ENCODE measurements at places on chromosomes 16 and 17. TPM values are rescaled to one million over a fixed set of nuclear protein-coding genes. Genes with fewer than 3 reads are reported as not detected.

GRCh38 chr16:65967376-65967775 is 399.1 kb upstream of the CDH5 start:
- DNase-seq: peak; percentile 18
- no peaks in the 10 kb centered on the region for H3K27me3 ChIP-seq
- no peaks in the 10 kb centered on the region for H3K36me3 ChIP-seq
- H3K27ac ChIP-seq: no peak overlapping the region

- no peaks in the 10 kb centered on the region for H3K4me1 ChIP-seq
- H3K27ac ChIP-seq: no peak overlapping the region
- H3K36me3 ChIP-seq: no peaks in the 10 kb centered on the region
- no peak for DNase-seq
- H3K4me3 ChIP-seq: no peak overlapping the region
- no peaks in the 10 kb centered on the region for H3K27me3 ChIP-seq
These were observed 12.5 kb upstream of the MLYCD start for GRCh38 chr16:83886199-83886971.

- no peak overlapping the region for H3K4me3 ChIP-seq
- H3K4me1 ChIP-seq: no peaks in the 10 kb centered on the region
- H3K27me3 ChIP-seq: peaks cover 4% of the 10 kb centered on the region
- DNase-seq: no peak
These were observed 459.3 kb upstream of the MAF start for GRCh38 chr16:80059836-80060235.

- no peaks in the 10 kb centered on the region for H3K27me3 ChIP-seq
- no peak overlapping the region for H3K4me3 ChIP-seq
- DNase-seq: peak; percentile 23
- H3K27ac ChIP-seq: no peak overlapping the region
These were observed 11.3 kb upstream of the PITPNM3 start for GRCh38 chr17:6567528-6568183.

GRCh38 chr17:44568945-44569858 is 11.9 kb downstream of the FZD2 start:
- no peaks in the 10 kb centered on the region for H3K27me3 ChIP-seq
- H3K36me3 ChIP-seq: no peaks in the 10 kb centered on the region
- H3K4me3 ChIP-seq: no peak overlapping the region
- no peaks in the 10 kb centered on the region for H3K4me1 ChIP-seq
- peak; percentile 23 for DNase-seq
- no peak overlapping the region for H3K27ac ChIP-seq

DNA sequence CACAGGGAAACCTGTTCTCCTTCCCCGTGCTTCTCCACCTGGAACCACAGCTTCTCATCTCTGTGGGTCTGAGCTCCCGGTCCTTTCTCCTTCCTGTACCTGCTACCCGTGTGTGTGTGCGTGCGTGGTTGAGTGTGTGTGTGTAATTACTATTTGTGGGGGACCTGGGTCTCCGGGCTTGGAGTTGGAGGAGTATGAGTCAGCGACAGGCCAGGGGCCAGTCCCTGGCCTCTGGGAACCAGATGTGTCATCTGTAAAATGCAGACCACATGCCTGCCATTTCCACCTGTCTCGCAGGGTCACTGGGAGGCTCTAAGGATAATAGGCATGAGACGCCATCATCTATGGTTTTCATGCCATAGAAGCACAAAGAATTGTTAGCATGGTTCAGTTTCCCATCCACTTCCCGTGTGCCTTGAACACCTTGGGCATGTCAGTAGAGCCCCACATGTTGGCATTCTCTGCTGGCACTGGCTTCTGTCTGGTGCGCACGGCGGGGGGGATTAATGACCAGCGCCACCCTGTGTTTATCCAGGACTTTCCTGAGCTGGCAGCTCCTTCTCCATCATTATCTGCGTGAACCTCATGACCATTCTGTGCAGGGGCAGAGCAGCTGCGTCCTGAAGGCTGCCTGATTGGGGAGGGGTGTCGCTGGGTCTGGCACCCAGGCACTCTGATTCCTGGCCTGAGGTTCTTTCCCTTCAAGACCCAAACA is 1.5 kb downstream of the ZNF205 start:
- H3K27ac ChIP-seq: no peak overlapping the region
- H3K4me1 ChIP-seq: 0 out of 2 replicates have a peak, but pooled peaks cover 3% of the 10 kb centered on the region
- H3K36me3 ChIP-seq: no peaks in the 10 kb centered on the region
- H3K4me3 ChIP-seq: peak overlapping the region; percentile 99
- peak; percentile 46 for DNase-seq
- no peaks in the 10 kb centered on the region for H3K27me3 ChIP-seq

- peaks cover 41% of the 10 kb centered on the region for H3K4me1 ChIP-seq
- H3K4me3 ChIP-seq: no peak overlapping the region
- peak; percentile 45 for DNase-seq
- peak overlapping the region; percentile 80 for H3K27ac ChIP-seq
- no peaks in the 10 kb centered on the region for H3K27me3 ChIP-seq
These were observed 25.8 kb downstream of the YPEL2 start for GRCh38 chr17:59357219-59357697.

GRCh38 chr17:45394913-45395568 is 37.6 kb downstream of the ARHGAP27 start:
- DNase-seq: peak; percentile 89
- H3K4me3 ChIP-seq: peak overlapping the region; percentile 57
- H3K36me3 ChIP-seq: no peaks in the 10 kb centered on the region
- no peaks in the 10 kb centered on the region for H3K4me1 ChIP-seq
- H3K27ac ChIP-seq: no peak overlapping the region

DNA sequence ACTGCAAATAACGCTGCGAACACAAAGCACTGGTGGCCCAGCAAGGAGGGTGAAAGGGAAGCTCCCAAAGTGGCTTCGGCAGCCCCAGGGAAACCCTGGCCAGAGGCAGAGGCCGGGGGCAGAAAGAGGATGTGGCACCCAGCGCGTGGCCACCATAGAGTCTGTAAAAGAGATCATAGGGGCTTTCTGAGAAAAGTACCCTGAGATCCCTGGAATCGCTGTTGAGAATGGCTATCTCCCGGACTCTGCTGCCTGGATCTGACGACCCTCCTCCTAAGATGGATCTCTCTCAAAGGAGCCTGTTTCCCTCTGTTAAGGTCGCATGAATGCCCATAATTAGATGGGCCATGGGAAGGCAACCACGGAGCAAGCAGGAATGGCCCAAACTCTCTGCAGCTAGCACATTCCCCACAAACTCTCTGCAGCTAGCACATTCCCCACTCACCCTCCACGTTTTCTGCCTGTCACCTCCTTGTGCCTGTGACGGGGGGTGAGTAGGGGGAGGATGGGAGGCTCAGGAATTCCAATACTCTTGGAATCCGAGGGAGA is 364.4 kb downstream of the XYLT1 start:
- H3K27ac ChIP-seq: no peak overlapping the region
- no peak for DNase-seq
- H3K27me3 ChIP-seq: no peaks in the 10 kb centered on the region
- H3K4me3 ChIP-seq: no peak overlapping the region

- H3K4me3 ChIP-seq: no peak overlapping the region
- H3K4me1 ChIP-seq: no peaks in the 10 kb centered on the region
- no peak for DNase-seq
- no peaks in the 10 kb centered on the region for H3K36me3 ChIP-seq
These were observed 106.5 kb downstream of the UTP18 start for GRCh38 chr17:51366866-51367265.

DNA sequence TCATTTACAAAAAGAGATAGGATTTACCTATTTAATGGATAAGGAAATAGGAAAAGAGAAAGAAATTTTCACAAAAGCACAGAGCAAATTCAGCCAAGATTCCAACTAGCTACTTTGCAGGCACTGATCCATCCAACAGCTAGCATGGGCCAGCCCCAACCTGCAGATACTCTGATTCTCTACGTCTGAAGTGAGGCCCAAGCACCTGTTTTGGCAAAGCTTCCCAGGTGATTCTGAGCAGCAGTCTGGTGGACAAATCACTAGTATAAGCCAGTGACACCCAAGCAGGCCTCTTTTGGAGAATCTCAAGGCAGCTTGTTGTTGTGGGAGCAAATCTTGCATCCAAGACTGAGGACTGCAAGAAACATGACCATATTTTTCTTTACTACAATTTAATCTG is 20.9 kb upstream of the CALB2 start:
- H3K36me3 ChIP-seq: no peaks in the 10 kb centered on the region
- DNase-seq: no peak
- H3K27me3 ChIP-seq: no peaks in the 10 kb centered on the region

- H3K27ac ChIP-seq: no peak overlapping the region
- DNase-seq: peak; percentile 83
- H3K4me1 ChIP-seq: 0 out of 2 replicates have a peak, but pooled peaks cover 4% of the 10 kb centered on the region
- peaks cover 87% of the 10 kb centered on the region for H3K27me3 ChIP-seq
These were observed 10.2 kb upstream of the HOXB9 start for GRCh38 chr17:48636177-48637018.

DNA sequence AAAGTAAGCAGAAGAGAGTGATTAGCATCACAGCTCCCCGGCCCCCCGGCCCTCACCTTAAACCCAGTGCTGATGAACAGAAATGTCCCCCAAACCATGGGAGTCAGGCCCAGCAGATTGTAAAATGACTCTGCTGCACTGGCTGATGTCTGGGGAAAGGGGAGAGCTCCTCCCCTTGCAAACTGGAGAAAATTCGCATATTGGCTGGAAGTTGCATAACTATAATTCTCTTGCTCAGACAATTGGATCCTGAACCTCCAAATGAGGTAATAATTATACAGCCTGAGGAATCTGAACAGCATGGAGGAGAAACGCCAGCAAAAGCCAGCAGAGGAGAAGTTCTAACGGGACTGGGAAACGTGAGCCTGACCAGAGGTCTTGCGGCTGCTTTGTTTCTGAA is 109.7 kb downstream of the C16orf95 start:
- peak overlapping the region; percentile 58 for H3K4me3 ChIP-seq
- H3K27me3 ChIP-seq: no peaks in the 10 kb centered on the region
- H3K36me3 ChIP-seq: no peaks in the 10 kb centered on the region
- peak overlapping the region; percentile 98 for H3K27ac ChIP-seq

GRCh38 chr16:4989391-4990006 is 31.4 kb downstream of the SEC14L5 start:
- H3K36me3 ChIP-seq: no peaks in the 10 kb centered on the region
- H3K4me1 ChIP-seq: no peaks in the 10 kb centered on the region
- no peak overlapping the region for H3K4me3 ChIP-seq
- H3K27ac ChIP-seq: no peak overlapping the region
- no peak for DNase-seq
- peaks cover 9% of the 10 kb centered on the region for H3K27me3 ChIP-seq

DNA sequence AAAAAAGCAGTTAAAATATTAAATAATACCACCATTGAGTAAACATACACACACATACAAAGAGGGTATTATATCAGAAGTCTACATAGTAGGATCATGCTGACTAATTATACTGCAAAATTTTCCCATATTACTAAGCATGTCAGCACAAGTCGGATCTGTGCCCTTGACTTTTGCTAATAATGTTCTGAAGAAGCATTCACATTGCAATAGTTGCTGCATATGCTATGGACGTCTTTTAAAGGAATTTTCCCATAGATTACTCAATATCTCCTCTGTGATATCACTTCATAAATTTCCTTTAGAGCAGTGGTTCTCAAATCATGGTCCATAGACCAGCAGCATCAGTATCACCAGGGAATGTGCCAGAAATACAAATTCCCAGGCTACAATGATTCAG is 110.9 kb upstream of the NUDT7 start:
- 0 out of 2 replicates have a peak, but pooled peaks cover 1% of the 10 kb centered on the region for H3K27me3 ChIP-seq
- no peaks in the 10 kb centered on the region for H3K36me3 ChIP-seq
- H3K4me1 ChIP-seq: no peaks in the 10 kb centered on the region

DNA sequence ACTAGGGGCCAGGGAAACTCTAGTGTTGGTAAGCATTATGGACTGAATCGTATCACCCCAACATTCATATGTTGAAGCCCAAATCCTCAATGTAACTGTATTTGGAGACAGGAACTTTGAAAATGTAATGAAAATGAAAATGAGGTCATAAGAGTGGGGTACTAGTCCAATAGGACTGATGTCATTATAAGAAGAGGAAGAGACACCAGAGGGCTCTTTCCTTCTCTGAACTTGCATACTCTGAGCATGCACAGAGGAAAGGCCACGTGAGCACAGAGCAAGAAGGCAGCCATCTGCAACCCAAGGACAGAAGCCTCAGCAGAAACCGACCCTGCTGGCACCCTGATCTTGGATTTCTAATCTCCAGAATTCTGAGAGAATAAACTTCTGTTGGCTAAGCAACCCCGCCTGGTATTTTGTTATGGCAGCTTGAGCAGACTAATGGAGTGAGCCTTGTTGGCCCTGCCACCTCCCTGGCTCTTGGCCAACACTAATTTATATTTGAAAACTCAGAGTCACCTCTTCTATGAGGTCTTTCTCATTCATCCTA is 273.4 kb downstream of the NTN1 start:
- no peak overlapping the region for H3K27ac ChIP-seq
- DNase-seq: no peak
- peaks cover 5% of the 10 kb centered on the region for H3K4me1 ChIP-seq
- H3K27me3 ChIP-seq: no peaks in the 10 kb centered on the region
- H3K4me3 ChIP-seq: no peak overlapping the region

GRCh38 chr17:4858068-4858881 is 25.1 kb downstream of the MINK1 start:
- H3K4me1 ChIP-seq: peaks cover 20% of the 10 kb centered on the region
- H3K36me3 ChIP-seq: no peaks in the 10 kb centered on the region
- 0 out of 2 replicates have a peak overlapping the region, but pooled peaks have one; percentile 15 for H3K27ac ChIP-seq
- peak; percentile 4 for DNase-seq
- H3K27me3 ChIP-seq: no peaks in the 10 kb centered on the region

- peak; percentile 84 for DNase-seq
- peaks cover 64% of the 10 kb centered on the region for H3K36me3 ChIP-seq
- peaks cover 65% of the 10 kb centered on the region for H3K4me1 ChIP-seq
- no peaks in the 10 kb centered on the region for H3K27me3 ChIP-seq
These were observed 3.3 kb downstream of the COL1A1 start for GRCh38 chr17:50198026-50198669.

The C17orf67 gene
- total RNA-seq: 1.3 TPM

The GPR142 gene
- total RNA-seq: not detected

The NTHL1 gene
- 22.8 TPM for total RNA-seq

The RGS9 gene
- not detected for total RNA-seq

The CDH15 gene
- not detected for total RNA-seq

The KRTAP2-2 gene
- not detected for total RNA-seq

The LITAFD gene
- total RNA-seq: not detected

The NECAB2 gene
- not detected for total RNA-seq

The ADAT1 gene
- total RNA-seq: 40.1 TPM

The ZNF668 gene
- 20.6 TPM for total RNA-seq

The VAT1L gene
- total RNA-seq: 7.1 TPM

The KRTAP9-4 gene
- not detected for total RNA-seq

All from GM23248 (cell line).